ENCODE measurements at places on chromosomes 6 and 20.

DNA sequence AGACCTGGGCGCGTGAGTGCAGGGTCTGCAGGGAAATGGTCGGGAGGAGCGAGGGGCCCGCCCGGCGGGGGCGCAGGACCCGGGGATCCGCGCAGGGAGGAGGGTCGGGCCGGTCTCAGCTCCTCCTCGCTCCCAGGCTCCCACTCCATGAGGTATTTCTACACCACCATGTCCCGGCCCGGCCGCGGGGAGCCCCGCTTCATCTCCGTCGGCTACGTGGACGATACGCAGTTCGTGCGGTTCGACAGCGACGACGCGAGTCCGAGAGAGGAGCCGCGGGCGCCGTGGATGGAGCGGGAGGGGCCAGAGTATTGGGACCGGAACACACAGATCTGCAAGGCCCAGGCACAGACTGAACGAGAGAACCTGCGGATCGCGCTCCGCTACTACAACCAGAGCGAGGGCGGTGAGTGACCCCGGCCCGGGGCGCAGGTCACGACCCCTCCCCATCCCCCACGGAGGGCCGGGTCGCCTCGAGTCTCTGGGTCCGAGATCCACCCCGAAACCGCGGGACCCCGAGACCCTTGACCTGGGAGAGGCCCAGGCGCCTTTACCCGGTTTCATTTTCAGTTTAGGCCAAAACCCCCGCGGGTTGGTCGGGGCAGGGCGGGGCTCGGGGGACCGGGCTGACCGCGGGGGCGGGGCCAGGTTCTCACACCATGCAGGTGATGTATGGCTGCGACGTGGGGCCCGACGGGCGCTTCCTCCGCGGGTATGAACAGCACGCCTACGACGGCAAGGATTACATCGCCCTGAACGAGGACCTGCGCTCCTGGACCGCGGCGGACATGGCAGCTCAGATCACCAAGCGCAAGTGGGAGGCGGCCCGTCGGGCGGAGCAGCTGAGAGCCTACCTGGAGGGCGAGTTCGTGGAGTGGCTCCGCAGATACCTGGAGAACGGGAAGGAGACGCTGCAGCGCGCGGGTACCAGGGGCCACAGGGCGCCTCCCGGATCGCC, 54.2 kb upstream of the HLA-A start:
- DNase-seq = peak; percentile 82

- no peak for DNase-seq
Measured at GRCh38 chr20:37803438-37804307, 99.3 kb upstream of the VSTM2L start.

- DNase-seq = peak; percentile 94
Measured at GRCh38 chr20:47356526-47357295, at the start of gene ZMYND8. TSS of gene ZMYND8 (minus strand) at chr20:47356699. CDS start at chr20:47356670, 29 bp downstream.

GRCh38 chr20:48359692-48360341, 468.0 kb downstream of the PREX1 start:
- no peak for DNase-seq

DNA sequence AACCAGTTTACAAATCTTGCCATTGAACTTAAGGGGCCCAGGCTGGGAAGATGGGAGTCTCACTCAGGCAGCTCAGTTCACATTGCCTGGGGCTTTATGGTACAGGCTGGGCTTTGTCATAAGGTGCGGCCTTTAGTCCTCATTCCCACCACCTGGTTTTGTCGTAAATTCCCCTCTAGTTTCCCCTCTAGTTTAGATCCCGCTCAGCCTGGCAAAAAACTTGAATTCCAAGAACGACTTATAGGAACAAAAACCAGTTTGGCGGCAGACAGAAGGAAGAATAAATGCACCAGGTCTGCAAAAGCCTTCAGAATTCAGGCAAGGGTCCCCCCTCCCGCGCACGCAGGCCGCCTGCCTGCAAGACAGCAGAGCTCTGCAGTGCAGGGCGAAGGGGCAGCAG, 4.1 kb downstream of the BMP7 start:
- DNase-seq = no peak

DNA sequence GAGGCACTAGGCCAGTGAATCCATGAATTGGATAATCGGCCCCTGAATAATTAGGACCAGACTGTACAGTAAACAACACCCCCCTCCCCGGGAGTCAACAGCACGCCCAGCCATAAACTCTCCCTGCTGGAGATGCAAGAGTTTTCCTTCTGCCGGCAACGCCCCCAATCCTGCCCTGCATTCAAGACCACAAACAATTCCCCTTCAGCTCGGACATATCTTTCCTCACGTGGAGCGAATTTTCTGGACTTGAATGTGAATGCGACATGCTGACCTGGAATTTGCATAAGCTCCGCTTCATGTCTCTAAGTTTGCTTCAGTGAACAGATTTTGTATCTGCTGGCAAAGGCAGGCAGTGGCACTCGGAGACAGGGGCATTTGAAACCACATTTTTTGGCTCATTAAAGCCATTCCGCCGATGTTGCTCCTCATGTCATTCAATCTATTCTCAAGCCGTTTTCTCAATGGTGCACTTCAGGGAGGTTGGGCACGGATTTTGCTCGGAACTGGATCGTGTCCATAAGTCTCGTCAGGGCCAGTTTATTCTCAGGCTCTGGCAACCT, 38.0 kb upstream of the GMPR start:
- no peak for DNase-seq

- DNase-seq = no peak
Measured at GRCh38 chr20:9028419-9028818, 40.5 kb upstream of the PLCB4 start.

DNA sequence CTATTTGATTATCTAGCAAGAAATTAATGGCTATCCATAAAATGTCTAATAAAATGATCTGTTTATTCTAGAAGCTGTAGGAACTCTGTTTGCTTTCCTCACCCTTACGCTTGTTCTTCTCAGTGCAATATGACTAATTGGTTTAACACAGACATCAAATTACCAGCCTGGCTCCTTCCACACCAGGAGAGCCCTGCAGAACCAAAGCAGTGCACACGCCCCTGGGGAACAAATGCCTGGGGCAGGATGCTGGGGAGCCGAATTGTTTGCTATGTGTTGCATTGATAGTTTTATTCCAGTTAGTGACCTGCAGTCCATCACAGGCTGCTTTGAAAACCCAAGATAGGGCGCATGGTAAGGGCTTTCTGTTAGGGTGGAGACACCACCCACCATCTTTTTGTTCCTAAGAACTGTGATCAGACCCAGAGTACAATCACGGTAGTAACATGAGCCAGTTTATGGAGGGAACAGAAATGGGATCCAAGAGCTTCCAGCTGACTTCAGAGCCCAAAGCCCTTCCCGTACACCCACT, 126.4 kb upstream of the CD93 start:
- DNase-seq = no peak

DNA sequence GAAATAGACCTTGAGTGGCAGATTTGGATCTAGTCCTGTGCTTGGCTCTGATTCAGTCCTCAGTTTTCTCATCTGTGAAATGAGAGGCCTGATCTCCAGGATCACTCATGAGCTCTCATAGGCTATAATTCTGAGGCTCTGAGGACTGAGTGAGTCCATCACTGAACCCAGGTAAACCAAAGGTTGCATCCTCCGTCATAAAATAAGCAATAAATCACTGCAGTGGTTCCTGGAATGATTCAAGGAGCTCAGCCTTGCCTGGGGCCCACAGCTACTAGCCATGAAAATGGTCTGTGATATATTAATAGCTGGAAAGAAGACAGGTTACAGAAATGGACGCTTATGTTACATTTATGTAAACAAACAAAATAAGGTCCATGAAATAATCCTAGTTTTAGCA, 124.8 kb downstream of the MAP3K7 start:
- DNase-seq = no peak

DNA sequence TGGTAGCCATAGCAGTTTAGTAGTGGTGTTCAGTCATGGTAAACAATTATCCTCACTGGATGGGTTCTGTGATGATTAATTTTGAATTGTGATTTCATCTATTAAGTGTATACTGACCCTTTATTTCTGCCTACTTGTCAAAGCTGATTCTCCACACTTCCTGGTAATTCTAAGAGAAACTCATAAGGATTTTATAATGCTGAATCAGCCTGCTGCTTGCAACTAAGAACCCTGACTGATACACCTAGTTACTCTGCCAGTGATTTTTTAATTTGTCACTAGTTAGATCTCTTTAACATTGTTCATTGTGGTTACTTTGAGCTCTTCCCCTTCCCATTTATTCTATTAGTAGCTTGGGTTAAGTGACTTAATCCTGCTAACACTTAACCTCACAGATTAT, 8.6 kb downstream of the CDC40 start:
- DNase-seq = no peak

DNA sequence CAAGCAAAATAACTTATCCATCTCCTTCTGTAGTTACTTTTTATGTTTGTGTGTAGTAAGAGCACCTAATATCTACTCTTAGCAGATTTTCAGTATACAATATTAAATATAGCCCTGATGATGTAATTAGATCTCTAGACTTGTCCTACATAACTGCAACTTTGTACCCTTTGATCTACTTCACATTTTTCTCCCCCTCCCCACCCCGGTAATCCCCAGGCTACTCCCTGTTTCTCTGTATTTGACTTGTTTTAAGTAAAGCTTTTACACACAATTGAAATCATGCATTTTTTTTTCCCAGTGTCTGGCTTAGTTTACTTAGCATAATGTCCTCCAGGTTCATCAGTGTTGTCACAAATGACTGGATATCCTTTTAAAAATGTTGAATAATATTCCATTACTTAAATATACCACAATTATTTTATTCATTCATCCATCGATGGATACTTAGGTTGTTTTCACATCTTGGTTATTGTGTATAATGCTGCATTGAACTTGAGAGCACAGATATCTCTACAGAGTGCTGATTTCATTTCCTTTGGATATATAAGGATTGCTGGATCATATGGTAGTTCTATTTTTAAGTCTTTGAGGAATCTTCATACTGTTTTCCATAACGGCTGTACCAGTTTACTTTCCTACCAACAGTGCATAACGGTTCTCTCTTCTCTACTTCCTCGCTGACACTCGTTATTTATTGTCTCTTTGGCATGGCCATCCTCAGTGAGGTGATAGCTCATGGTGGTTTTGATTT, 212.7 kb downstream of the CDKAL1 start:
- DNase-seq = no peak

DNA sequence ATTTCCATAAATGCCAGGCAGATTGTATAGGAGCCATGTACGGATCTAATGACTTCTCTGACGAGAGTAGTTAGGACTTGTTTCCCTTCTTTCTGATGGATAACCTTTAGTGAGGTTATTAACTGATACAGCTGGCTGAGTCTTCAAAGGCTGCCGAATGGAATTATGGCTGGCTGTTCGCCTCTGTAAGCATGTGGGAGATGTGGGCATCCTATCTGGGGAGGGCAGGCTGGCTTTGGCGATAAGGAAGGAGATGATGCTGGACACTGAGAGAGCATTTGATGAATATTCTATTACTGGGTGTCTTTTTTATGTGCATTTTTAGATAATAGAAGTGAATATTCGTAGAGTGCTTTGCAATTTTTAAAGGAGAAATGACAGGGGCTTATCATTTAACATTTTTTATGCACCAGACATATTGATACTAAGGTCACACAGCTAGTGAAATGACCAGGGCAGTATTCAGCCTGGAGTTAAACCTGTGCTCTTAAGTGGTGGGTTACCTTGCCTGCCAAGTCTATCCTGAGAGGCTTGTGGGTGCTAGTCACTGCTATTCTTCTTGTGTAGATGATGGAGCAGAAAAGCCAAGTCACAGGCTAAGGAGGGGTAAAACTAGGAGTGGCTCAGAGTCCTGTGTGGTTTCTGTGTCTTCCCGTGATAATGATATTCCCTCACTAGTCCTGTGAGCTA, 3.1 kb downstream of the PBOV1 start:
- no peak for DNase-seq

GRCh38 chr20:59583428-59584277, 20.7 kb upstream of the PHACTR3 start:
- DNase-seq = no peak

DNA sequence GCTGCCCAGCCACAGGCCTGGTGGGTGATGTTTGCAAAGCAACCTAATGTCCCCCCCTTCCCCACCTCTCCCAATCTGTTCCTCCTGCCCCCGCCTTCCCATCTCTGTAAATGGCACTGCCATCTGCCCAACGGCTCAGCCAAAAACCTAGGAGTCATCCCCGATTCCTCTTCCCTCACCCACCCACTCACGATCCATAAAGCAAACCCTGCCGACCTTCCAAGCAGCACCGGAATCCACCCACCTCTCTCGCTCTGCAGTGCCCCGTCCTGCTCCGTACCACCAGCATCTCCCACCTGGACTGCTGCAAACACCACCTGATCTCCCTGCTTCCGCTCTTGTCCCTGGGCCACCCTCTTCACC, 37.6 kb downstream of the SULF2 start:
- no peak for DNase-seq

GRCh38 chr6:156884306-156884705, 107.1 kb downstream of the ARID1B start:
- DNase-seq = no peak

DNA sequence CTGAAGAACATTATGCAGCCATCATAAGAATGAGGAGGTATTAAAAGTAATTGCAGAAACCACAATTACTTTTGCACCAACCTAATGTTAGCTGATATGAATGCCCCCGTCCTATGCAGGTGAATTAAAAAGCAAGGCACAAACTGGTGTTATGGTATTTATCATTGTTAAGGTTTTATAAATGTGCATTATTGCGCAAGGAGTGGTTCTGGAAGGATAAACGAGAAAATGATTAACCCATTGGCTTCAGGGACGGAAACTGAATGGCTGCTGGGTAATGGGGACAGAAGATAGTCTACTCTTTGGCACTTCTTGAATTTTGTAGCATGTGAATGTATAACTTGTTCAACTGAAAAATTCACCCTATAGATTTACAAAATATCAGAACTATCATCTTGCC, 148.6 kb upstream of the SALL4 start:
- DNase-seq = no peak

DNA sequence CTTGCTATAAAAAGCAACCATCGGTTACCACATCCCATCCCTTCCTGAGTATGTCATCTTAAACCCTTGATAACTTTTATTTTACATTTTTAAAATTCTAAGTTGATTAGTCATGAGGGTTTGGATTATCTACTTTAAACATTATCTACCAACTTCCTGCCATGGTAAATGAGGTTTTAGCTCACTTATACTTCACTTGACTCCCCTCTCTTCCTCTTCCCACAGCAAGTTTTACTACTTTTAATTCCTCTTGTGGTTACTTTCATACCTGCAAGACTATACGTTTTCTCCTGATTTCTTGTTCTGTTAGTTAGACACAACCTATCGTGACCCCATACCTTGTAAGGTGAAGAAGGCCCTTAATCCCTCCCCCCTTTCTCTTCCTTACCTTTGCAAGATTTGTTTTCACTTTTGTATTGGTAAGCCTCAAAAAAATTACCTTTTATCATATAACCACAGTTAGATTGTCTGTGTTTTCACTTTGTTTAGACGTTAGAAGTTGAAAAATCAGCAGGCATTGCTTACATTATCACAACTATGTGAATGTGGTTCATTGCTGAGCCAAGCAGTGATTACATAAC, 60.1 kb upstream of the OGFRL1 start:
- no peak for DNase-seq
